ENCODE measurements at places on chromosomes 12 and 14. TPM values are rescaled to one million over a fixed set of nuclear protein-coding genes. Genes with fewer than 3 reads are reported as not detected.

GRCh38 chr12:67853204-67853603 lies 136.0 kb upstream of the IFNG-AS1 start:
- H3K27me3 ChIP-seq: no peaks in the 10 kb centered on the region
- H3K36me3 ChIP-seq: no peaks in the 10 kb centered on the region
- no peak overlapping the region for H3K4me3 ChIP-seq
- H3K4me1 ChIP-seq: no peaks in the 10 kb centered on the region

- H3K27me3 ChIP-seq: no peaks in the 10 kb centered on the region
- H3K36me3 ChIP-seq: no peaks in the 10 kb centered on the region
- no peak for DNase-seq
- H3K4me1 ChIP-seq: peaks cover 69% of the 10 kb centered on the region
- H3K4me3 ChIP-seq: no peak overlapping the region
- H3K27ac ChIP-seq: peak overlapping the region; percentile 81
Measured at GRCh38 chr14:68386950-68387779, 405.7 kb downstream of the ZFP36L1 start.

- no peaks in the 10 kb centered on the region for H3K36me3 ChIP-seq
- no peak overlapping the region for H3K4me3 ChIP-seq
- no peak overlapping the region for H3K27ac ChIP-seq
- peak; percentile 50 for DNase-seq
- no peaks in the 10 kb centered on the region for H3K4me1 ChIP-seq
Measured at GRCh38 chr12:5403411-5403810, 28.5 kb upstream of the NTF3 start.

GRCh38 chr14:103708750-103709187 lies 6.5 kb downstream of the XRCC3 start:
- no peak for DNase-seq
- peaks cover 3% of the 10 kb centered on the region for H3K36me3 ChIP-seq
- H3K27ac ChIP-seq: no peak overlapping the region
- H3K27me3 ChIP-seq: no peaks in the 10 kb centered on the region
- peaks cover 66% of the 10 kb centered on the region for H3K4me1 ChIP-seq
- H3K4me3 ChIP-seq: no peak overlapping the region

DNA sequence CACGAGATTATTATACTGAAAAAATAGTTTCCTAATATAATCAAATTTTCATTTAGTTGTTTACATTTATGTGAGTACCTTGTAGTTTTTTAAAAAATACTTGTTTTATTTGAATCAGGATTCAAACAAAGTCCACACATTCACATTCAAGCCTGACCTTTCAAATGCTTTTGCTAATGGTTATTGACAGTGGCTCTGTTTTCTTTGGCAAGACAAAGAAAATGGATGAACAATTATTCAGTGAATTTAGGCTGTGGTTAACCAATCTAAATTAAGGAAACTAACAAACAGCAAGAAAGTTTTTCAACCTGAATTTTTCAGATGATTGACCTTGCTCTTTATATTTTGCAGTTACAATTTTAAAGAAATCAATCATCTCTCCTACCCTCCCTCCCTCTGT lies 9.7 kb downstream of the SLC4A8 start:
- no peaks in the 10 kb centered on the region for H3K4me1 ChIP-seq
- no peaks in the 10 kb centered on the region for H3K36me3 ChIP-seq
- no peak overlapping the region for H3K27ac ChIP-seq
- no peak for DNase-seq

- no peaks in the 10 kb centered on the region for H3K4me1 ChIP-seq
- no peaks in the 10 kb centered on the region for H3K27me3 ChIP-seq
- no peak for DNase-seq
Measured at GRCh38 chr12:132257955-132258490, 71.4 kb downstream of the GALNT9 start.

SRGAP1 gene
- 15.4 TPM for total RNA-seq

TPH2 gene
- 0.11 TPM for total RNA-seq

SERPINA10 gene
- total RNA-seq: not detected

APOF gene
- not detected for total RNA-seq

SIX6 gene
- total RNA-seq: not detected

VDR gene
- 2.8 TPM for total RNA-seq

CKAP4 gene
- total RNA-seq: 28.7 TPM

All from esophagus muscularis mucosa (tissue), 4 donors.